ENCODE measurements at places on chromosomes 2 and 18. TPM values are rescaled to one million over a fixed set of nuclear protein-coding genes. Genes with fewer than 3 reads are reported as not detected.

DNA sequence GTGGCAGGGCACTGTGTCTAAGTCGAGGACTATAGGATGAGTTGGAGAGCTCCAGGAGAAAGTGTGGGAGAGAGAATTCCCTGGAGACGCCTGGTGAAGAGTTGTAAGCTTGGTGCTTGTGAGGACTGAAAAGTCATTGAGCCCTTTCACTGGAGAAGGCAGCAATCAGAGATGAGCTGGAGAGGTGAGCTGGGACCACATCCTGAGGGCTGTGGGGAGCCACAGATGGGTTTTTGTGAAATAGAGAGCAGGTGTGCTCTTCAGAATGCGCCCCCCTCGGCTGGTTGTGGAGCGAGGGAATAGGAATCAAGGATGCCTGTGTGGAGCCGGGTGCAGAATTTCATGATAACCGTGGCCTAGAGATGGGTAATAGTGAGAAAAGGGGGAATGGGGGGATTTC is 224.3 kb downstream of the KLHL29 start:
- H3K4me1 ChIP-seq = peaks cover 12% of the 10 kb centered on the region
- no peak overlapping the region for H3K27ac ChIP-seq
- H3K36me3 ChIP-seq = peaks cover 8% of the 10 kb centered on the region
- no peak for DNase-seq

Gene FAP
- not detected for total RNA-seq

Gene TLX2
- 1.4 TPM for total RNA-seq

DNA sequence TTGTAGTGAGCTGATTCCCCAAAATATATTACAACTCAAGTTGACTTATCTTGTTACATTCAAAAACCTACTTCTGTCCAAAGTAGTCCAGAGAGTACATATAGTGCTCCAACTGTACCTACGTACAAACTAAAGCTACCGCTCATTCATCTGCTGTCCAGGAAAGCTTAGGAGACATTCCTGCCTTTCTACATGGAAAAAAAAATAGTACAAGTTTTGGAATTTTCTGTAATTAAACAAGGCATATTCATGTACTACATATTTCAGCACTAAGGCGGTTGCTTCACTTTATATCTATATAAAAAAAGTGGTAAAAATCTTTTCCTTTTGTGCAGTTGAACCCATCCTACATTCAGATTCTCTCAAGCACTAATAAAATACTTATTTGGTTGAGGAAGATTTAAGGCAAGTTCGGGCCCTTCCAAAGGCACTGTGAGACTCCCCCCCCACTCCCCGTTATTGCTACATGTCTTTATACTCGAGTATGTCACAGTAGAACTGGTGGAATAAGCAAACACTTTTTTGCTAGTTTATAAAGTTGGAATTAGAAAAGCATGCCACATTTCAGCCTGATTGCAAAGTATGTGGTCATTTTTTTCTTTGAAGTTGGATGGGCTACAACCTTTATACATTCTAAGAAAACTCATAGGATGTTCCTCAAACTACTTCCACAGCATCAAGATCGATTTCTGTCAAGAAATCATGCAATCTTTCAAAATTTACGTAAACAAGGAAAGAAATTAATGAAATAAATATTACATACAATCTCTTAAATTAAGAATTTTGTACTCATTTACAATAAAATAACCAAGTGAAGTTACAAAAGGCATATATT is 3.7 kb downstream of the ZFP36L2 start:
- DNase-seq = no peak
- H3K27ac ChIP-seq = peak overlapping the region; percentile 95
- peaks cover 54% of the 10 kb centered on the region for H3K4me1 ChIP-seq
- peak overlapping the region; percentile 96 for H3K4me3 ChIP-seq
- peaks cover 21% of the 10 kb centered on the region for H3K36me3 ChIP-seq
- H3K27me3 ChIP-seq = no peaks in the 10 kb centered on the region

- H3K27ac ChIP-seq = no peak overlapping the region
- no peaks in the 10 kb centered on the region for H3K27me3 ChIP-seq
- peaks cover 1% of the 10 kb centered on the region for H3K36me3 ChIP-seq
- H3K4me3 ChIP-seq = no peak overlapping the region
These were observed 313.4 kb upstream of the ID2 start for GRCh38 chr2:8368463-8368862.

Gene FRZB
- total RNA-seq = not detected

GRCh38 chr2:68351997-68352396 is 13.1 kb upstream of the PLEK start:
- no peaks in the 10 kb centered on the region for H3K36me3 ChIP-seq
- no peak overlapping the region for H3K27ac ChIP-seq
- H3K4me1 ChIP-seq = no peaks in the 10 kb centered on the region
- peaks cover 23% of the 10 kb centered on the region for H3K27me3 ChIP-seq
- no peak overlapping the region for H3K4me3 ChIP-seq

GRCh38 chr2:175236930-175237329 is 55.4 kb upstream of the ATP5MC3 start:
- no peak overlapping the region for H3K27ac ChIP-seq
- H3K4me3 ChIP-seq = no peak overlapping the region

- H3K27ac ChIP-seq = no peak overlapping the region
- no peak overlapping the region for H3K4me3 ChIP-seq
- no peaks in the 10 kb centered on the region for H3K27me3 ChIP-seq
- H3K4me1 ChIP-seq = no peaks in the 10 kb centered on the region
- no peaks in the 10 kb centered on the region for H3K36me3 ChIP-seq
- DNase-seq = no peak
These were observed 310.6 kb upstream of the SPRED2 start for GRCh38 chr2:65742977-65743376.

- no peak for DNase-seq
- no peaks in the 10 kb centered on the region for H3K36me3 ChIP-seq
- no peak overlapping the region for H3K27ac ChIP-seq
- H3K27me3 ChIP-seq = peaks cover 11% of the 10 kb centered on the region
- H3K4me1 ChIP-seq = peaks cover 4% of the 10 kb centered on the region
These were observed 48.3 kb upstream of the CAVIN2 start for GRCh38 chr2:191895195-191895594.

Measured in activated T-cell treated with anti-CD3 and anti-CD28 coated beads, Interleukin-2, amount 50 U/mL, for 72 hours (primary cell).